ENCODE measurements at places on chromosomes 1 and 21. TPM values are rescaled to one million over a fixed set of nuclear protein-coding genes. Genes with fewer than 3 reads are reported as not detected.

Gene TFF1
- total RNA-seq: not detected

Gene DDR2
- total RNA-seq: 0.36 TPM

Gene COL6A1
- 5.2 TPM for total RNA-seq

Gene LCE2A
- total RNA-seq: not detected

Gene AMPD1
- total RNA-seq: not detected

Gene OR6N1
- not detected for total RNA-seq

Gene RHBG
- not detected for total RNA-seq

Gene CENPF
- total RNA-seq: 52.8 TPM

Gene TPTE
- not detected for total RNA-seq

Gene SLC45A3
- 0.57 TPM for total RNA-seq

Gene ROR1
- not detected for total RNA-seq

Gene TMEM51
- total RNA-seq: not detected

Gene GBP4
- total RNA-seq: 31.4 TPM

Gene CFH
- 0.92 TPM for total RNA-seq

Gene SLC35F3
- 8.3 TPM for total RNA-seq

Gene KCNK2
- not detected for total RNA-seq

Gene LCE3E
- total RNA-seq: not detected

Gene PDZK1
- not detected for total RNA-seq

Gene ZNF644
- total RNA-seq: 37.7 TPM

Gene CCDC27
- not detected for total RNA-seq

Gene TADA1
- total RNA-seq: 18.7 TPM

Gene SELE
- not detected for total RNA-seq

Gene CLDN14
- total RNA-seq: not detected

Gene TMEM82
- total RNA-seq: not detected

Gene OR2G6
- total RNA-seq: not detected

Gene TMEM125
- total RNA-seq: not detected

Gene SEC16B
- not detected for total RNA-seq

Gene SPRR1B
- total RNA-seq: not detected

Gene SZRD1
- total RNA-seq: 214 TPM

Gene COL6A2
- 13.9 TPM for total RNA-seq

Gene S100A5
- 1.2 TPM for total RNA-seq

Gene PARS2
- 8.5 TPM for total RNA-seq

Gene FMO1
- not detected for total RNA-seq

Gene KLHDC7A
- total RNA-seq: not detected

Gene TCEA3
- 1.2 TPM for total RNA-seq

Gene CLEC20A
- total RNA-seq: not detected

Gene NTMT2
- not detected for total RNA-seq

Gene G0S2
- 9.4 TPM for total RNA-seq

Gene CD164L2
- total RNA-seq: not detected

Gene IFNLR1
- total RNA-seq: 5.6 TPM

Gene OR2AK2
- total RNA-seq: not detected

Gene HORMAD1
- total RNA-seq: not detected

Gene RAB3B
- 0.10 TPM for total RNA-seq

Gene TINAGL1
- not detected for total RNA-seq

Gene DNAJC28
- total RNA-seq: 0.36 TPM

Gene AKR7A3
- 0.38 TPM for total RNA-seq

Gene SMCP
- not detected for total RNA-seq

Gene CFAP74
- total RNA-seq: not detected

Gene BNIPL
- total RNA-seq: 0.90 TPM

Gene TRIM67
- not detected for total RNA-seq
